ENCODE measurements at places on chromosomes 4 and X. TPM values are rescaled to one million over a fixed set of nuclear protein-coding genes. Genes with fewer than 3 reads are reported as not detected.

ITGB1BP2 gene
- 4.5 TPM for total RNA-seq

RELL1 gene
- total RNA-seq, result 29.4 TPM

TCP11X2 gene
- total RNA-seq, result not detected

F11 gene
- total RNA-seq, result not detected

CITED1 gene
- not detected for total RNA-seq

VMA21 gene
- total RNA-seq, result 36.5 TPM

PCDH10 gene
- not detected for total RNA-seq

F8A2 gene
- not detected for total RNA-seq

TMEM185A gene
- 20.7 TPM for total RNA-seq

PNMA5 gene
- total RNA-seq, result 0.15 TPM

AKAP14 gene
- not detected for total RNA-seq

DRP2 gene
- 0.45 TPM for total RNA-seq

TMEM255A gene
- total RNA-seq, result not detected

LGI2 gene
- total RNA-seq, result not detected

ANKRD37 gene
- total RNA-seq, result 18.1 TPM

SLC25A5 gene
- 416 TPM for total RNA-seq

VCX gene
- total RNA-seq, result not detected

PRAF2 gene
- 23.8 TPM for total RNA-seq

DNAAF6 gene
- total RNA-seq, result not detected

HSFX3 gene
- not detected for total RNA-seq

TMEM31 gene
- not detected for total RNA-seq

SGCB gene
- 7.2 TPM for total RNA-seq

S100P gene
- total RNA-seq, result 8.9 TPM

IL9R gene
- total RNA-seq, result 20.4 TPM

BDH2 gene
- total RNA-seq, result 22.3 TPM

IL13RA2 gene
- not detected for total RNA-seq

DAPP1 gene
- 33.1 TPM for total RNA-seq

C1GALT1C1 gene
- 28.8 TPM for total RNA-seq

PWWP3B gene
- total RNA-seq, result not detected

GCNA gene
- 7.6 TPM for total RNA-seq

VEGFC gene
- not detected for total RNA-seq

PAGE4 gene
- total RNA-seq, result not detected

CHST7 gene
- total RNA-seq, result 13.3 TPM

PPP2R2C gene
- total RNA-seq, result not detected

POU3F4 gene
- total RNA-seq, result not detected

TRPC3 gene
- total RNA-seq, result 0.82 TPM

DDIT4L gene
- not detected for total RNA-seq

TSPYL2 gene
- 21.6 TPM for total RNA-seq

USP26 gene
- total RNA-seq, result not detected

CLTRN gene
- total RNA-seq, result 0.13 TPM

ARSJ gene
- not detected for total RNA-seq

ENPP6 gene
- 4.1 TPM for total RNA-seq

NMU gene
- not detected for total RNA-seq

XAGE2 gene
- not detected for total RNA-seq

BCLAF3 gene
- total RNA-seq, result 8.5 TPM

RHOXF1 gene
- total RNA-seq, result 0.55 TPM

TDO2 gene
- not detected for total RNA-seq

PIR gene
- 2.4 TPM for total RNA-seq

UGT2B17 gene
- not detected for total RNA-seq

MTMR8 gene
- total RNA-seq, result 5.2 TPM

CSAG1 gene
- total RNA-seq, result not detected

GLOD5 gene
- total RNA-seq, result not detected

BCORL1 gene
- total RNA-seq, result 7.1 TPM

BRS3 gene
- total RNA-seq, result not detected

Measured in activated naive CD4-positive, alpha-beta T cell treated with anti-CD3 and anti-CD28 coated beads, Interleukin-2, amount 10 ng/mL, durations not matched to agents 5 hours and 36 hours (primary cell).